B cell (primary cell): ENCODE measurements at places on chromosomes 3 and 15.

- DNase-seq = no peak
Observed at GRCh38 chr15:35256141-35256540, 171.0 kb upstream of the NANOGP8 start.

- peak; percentile 31 for DNase-seq
Observed at GRCh38 chr15:40468898-40469331, 1.9 kb upstream of the CHST14 start.

- DNase-seq = no peak
Observed at GRCh38 chr15:66704803-66705153, 2.7 kb downstream of the SMAD6 start.

DNA sequence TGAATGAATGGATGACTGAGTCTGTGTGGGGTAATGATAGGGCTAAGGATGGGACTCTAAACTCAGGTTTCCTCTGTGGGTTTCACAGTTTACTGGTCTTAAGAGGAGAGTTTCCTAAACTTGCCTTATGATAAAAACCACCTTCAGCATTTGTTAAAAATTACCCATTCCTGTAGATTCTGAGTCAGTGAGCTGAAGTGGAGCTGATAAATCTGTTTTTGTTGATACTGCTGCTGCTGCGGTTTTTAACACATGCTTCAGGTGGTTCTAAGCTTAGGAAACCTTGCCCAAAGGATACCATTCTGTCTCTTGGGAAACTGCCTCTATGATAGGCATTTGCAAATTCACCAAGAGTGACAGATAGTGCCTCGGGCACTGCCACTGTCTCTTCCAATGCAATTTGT is 52.6 kb downstream of the MECOM start:
- DNase-seq = no peak

DNA sequence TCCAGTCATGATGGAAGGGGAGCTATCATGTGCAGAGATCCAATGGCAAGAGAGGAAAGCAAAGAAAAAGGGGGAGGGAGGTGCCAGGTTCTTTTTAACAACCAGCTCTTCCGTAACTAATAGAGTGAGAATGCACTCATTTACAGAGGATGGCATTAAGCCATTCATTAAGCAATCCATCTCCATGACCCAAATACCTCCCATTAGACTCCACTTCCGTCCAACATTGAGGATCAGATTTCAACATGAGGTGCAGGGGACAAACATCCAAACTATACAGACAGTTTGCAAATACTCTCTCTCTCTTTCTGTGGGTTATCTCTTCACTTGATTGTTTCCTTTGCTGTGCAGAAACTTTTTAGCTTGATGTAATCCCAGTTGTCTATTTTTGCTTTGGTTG is 21.2 kb downstream of the ZDHHC23 start:
- no peak for DNase-seq

GRCh38 chr3:53150247-53151085 is 10.5 kb upstream of the PRKCD start:
- DNase-seq = no peak

DNA sequence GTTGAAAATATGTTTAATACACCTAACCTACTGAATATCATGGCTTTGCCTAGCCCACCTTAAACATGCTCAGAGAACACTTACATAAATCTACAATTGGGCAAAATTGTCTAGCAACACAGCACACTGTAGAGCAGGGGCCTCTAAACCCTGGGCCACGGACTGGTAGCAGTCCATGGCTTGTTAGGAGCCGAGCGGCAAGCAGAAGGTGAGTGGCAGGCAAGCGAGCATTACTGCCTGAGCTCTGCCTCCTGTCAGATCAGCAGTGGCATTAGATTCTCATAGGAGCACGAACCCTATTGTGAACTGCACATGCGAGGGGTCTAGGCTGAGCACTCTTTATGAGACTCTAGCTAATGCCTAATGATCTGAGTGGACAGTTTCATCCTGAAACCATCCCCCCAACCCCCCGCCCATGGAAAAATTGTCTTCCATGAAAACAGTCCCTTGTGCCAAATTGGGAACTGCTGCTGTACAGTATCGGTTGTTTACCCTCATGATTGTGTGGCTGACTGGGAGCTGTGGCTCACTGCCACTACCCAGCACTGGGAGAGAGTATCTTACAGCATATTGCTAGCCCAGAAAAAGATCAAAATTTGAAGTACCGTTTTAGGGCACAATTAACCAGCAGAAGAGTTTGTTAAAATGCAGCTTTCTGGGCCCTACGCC is 26.1 kb downstream of the CMSS1 start:
- DNase-seq = peak; percentile 10

DNA sequence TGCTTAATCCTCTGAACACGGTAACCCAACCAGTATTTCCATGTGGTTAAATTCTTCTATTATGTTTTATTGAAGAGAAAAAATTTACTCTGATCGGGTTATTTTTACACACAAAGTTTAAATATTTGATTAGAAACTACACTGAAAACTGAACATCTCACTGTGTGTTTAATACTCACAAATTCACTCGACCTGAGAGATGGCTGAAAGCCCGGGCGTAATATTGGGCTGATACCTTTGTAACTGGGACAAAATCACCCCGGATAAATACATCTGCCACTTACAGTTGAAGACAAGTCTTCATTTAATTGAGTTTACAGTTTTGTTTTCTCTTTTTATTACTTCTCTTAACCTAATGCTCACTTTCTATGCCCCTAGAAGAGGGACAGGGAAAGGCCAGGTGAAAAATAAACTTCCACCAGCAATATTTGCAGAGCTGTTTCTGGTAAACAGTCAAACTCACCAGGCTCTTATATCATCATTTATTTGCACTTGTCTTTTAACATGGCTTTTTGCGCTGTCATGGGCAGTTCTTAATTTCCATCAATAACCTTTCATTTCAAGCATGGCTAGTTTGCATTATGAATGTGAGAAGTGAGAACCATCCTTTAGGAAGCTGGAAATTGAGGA is 145.6 kb upstream of the TMCO5A start:
- DNase-seq = no peak

DNA sequence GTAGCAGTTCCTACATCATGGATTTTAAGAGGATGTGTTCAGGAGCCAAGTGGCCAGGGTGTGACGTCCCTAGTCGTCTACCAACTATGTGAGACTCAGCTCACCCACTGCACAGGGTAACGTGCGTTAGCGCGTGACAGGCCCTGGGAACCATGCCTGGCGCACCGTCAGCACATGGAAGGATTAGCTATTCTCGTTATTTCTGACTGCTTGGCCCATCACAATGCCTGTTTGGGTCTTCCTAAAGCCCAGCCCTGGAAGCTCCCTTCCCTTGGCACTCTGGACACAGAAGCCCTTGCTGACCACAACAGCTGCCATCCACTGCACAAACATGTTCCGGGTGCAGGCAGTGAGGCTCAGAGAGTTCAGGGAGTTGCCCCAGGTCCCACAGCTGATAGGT is 91.0 kb upstream of the RPL32 start:
- DNase-seq = no peak

- DNase-seq = no peak
Observed at GRCh38 chr3:158057666-158058065, 48.6 kb downstream of the SHOX2 start.

DNA sequence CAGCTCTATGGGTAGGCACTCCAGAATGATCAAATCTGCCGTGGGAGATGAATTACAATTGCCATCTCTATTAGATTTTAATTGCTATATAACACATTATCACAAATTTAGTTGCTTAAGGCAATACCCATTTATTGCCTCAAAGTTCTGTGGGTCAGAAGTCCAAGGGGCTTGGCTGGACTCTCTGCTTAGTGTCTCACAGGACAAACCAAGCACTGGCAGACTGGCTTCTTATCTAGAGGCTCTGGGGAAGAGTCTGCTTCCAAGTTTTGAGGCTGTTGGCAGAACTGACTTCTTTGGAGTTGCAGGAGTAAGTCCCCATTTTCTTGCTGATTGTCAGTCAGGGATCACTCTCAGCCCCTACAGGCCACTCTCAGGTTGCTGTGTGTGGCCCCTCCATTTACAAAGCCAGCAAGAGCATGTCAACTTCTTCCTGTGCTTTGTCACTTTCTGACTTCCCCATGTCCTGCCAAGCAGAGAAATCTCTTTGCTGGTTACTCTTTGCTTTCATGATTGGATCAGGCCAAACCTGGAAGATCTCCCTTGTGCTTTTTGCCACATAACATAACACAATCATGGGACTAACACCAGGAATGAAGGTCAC is 93.5 kb upstream of the PRICKLE2 start:
- no peak for DNase-seq
